Umbilical cord (tissue), 2 donors: ENCODE measurements at places on chromosomes 4 and X. TPM values are rescaled to one million over a fixed set of nuclear protein-coding genes. Genes with fewer than 3 reads are reported as not detected.
A peak's percentile ranks its signal among the peaks of the same experiment; 100 is the strongest.

ADH6 gene
- 16.4 TPM for total RNA-seq

HSFX3 gene
- not detected for total RNA-seq

RBPJ gene
- total RNA-seq = 108 TPM

VEGFC gene
- 5.8 TPM for total RNA-seq

ARSJ gene
- total RNA-seq = 45.7 TPM

TLL1 gene
- 2.6 TPM for total RNA-seq

NDST3 gene
- 6.5 TPM for total RNA-seq

RHOXF2B gene
- total RNA-seq = not detected

DNA sequence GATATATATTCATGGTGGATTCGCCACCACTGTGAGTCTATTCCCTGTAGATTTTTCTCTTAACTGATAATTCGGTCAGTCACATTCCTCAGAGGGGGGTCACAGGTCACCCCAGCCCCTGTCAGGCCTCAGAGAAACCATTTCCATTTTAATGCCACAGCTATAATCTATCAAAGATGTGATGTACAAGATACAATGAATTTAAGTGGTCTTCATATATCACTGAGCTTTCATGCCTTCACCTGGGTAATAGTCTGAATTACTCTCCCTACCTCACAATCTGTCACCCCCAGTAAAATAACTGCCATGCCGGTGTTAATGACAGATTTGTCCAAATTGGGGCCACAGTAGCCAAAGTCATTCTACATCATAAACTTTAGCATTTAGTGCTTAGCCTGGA lies 64.7 kb downstream of the NKX6-1 start:
- DNase-seq = no peak

GRCh38 chrX:118530219-118530911 lies 34.8 kb downstream of the DOCK11 start:
- DNase-seq = peak; percentile 70

DNA sequence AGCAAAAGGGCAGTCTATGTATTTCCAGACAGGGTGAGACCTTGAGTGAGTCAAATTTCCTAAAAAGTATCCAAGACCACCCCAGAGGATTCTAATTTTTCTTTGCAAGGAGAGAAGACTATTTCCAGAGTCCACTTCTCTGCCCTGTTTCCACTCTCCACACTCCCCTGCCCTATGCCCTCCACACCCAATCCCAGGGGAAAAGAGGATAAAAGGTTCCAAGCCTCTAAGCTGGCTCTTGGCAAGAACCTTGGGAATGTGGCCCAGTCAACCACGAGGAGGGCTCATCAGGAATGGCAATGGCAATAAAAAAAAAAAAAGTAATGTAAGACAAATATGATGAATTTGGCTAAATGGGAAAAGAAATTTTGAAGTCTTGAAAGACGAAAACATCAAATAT lies 65.9 kb downstream of the SRPX start:
- DNase-seq = no peak

DNA sequence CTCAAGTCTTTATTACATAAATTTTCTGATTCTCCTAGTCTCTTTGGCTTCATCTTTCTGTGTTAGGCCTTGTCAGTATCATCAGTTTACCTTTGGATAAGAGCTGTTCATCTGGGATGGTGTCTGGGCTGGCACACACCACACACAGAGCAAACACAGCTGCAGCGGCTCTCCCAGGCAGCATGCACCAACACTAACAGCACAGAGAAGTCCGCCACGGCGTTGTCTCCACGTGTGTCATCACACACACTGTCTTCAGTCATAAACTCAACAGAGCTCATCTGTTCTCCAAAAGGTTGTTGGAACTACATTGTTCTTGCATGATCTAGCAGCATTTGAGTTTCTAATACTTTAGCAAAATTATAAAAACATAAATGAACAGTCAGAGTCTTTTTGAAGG lies 851.9 kb upstream of the FRG1 start:
- no peak for DNase-seq

DNA sequence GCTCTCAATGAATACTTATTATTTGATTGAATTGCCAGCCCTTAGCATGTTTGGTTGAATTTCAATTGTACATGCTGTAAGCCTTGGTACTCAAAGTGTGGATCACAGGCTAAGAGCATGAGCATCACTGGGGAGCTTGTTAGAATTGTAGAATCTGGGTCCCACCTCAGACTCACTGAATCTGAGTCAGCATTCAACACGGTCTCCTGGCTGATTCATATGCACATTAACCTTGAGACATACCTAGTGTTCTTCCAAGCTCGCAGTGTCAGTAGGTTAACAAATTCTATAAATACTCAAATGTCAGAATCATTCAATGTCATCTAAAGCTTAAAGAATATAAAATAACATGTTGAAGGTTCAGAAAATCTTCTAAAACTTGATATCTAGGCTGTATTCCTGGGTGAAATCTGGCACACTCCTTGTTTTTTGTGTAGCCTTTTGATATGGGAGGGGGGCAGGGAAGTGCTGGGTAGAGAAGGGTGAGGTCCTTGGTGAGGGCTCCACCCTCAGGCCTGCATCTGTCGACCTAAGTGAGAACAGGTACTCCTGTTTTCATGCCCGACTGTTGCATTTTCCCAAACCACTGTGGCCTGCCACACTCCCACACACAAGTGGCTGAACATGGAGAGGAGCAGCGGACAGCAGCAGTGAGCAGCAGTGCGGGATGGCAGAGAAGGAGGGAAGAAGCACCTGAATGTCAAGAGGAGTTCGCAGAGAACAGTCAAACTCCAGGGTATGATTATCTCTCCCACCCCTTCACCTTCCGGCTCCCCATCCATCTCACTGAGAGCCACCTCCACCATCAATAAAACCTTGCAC lies 529.6 kb upstream of the IGFBP7 start:
- DNase-seq = no peak

DNA sequence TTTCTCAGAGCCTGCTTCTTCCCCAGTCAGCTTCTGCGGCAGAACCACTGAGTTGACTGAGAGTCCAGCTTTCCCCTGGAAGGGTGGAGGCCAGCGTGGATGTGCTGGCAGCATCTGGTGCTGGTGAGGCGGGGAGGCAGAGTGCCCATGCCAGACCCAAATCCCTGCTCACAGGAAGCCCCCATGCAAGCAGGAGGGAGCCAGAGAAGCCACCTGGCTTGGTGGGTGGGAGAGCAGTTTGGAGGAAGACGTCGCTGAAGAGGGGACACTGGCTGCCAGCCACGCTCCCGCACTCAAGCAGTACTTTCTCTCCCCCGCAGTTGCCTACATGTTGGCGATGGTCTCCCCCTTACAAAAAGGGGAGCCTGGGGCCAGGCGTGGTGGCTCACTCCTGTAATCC lies 6.0 kb downstream of the PDZD4 start:
- no peak for DNase-seq

- no peak for DNase-seq
These were observed 707 bp upstream of the SHROOM4 start for GRCh38 chrX:50814701-50815100.

DNA sequence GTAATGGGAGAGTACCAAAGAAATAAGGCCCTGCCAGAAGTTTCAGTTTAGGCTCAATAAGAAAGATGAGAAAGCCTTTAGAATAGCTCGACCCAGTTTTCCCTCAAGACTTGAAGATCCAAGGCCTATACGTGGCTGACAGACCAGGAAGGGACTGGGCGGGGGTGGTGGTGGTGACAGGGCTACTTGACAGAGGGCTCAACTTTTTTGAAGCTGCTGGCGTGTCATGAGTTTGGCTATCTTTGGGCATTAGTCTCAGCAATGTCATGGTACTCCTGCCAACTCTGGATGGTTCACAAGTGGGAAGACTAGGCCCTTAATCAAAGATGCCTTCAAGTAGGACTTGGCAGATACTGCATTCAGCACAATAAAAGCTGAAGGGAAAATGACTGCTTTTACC lies 100.1 kb upstream of the SCML1 start:
- DNase-seq = no peak
